ENCODE measurements at places on chromosomes 6 and 20.

DNA sequence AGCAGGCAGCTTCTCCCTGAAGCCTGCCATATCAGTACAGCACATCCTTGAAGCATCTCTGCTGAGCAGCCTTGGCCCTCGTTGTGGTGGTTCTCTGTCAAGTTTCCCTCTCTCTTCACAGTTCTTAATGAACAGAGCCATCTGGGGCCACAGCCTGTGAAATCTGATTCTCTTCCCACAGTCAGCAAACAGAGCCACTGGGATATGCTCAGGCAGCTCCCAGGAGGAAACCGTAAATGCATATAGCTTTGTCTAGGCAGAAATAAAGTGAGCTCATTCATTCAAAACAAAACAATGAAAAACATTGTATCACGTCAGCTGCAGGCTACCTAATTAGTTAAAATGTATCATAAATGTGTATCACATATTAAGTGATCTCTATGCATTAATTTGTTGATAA lies 80.3 kb downstream of the TBC1D7 start:
- peak; percentile 86 for DNase-seq

GRCh38 chr6:42423244-42423643 lies 28.5 kb downstream of the TRERF1 start:
- no peak for DNase-seq

DNA sequence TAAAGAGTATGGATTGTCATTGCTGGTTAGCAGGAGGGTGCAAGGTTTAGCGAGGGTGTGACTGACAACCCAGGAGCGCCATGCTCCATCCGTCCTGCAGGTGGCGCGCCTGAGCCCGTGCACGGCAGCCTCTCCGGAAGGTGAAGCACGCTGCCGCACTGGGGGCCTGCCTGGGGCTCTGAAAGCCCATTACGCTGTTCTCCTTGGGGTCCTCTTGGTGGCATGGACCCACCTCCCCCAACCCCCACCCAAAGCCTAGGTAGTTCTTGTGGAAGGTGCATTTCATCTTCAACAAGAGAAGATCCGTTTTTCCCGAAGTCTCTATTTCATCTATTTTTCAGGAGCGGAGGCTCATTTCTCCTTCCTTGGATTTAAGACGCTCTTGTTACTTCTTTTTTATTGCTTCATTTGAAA lies 197.4 kb upstream of the KCNG1 start:
- no peak for DNase-seq

DNA sequence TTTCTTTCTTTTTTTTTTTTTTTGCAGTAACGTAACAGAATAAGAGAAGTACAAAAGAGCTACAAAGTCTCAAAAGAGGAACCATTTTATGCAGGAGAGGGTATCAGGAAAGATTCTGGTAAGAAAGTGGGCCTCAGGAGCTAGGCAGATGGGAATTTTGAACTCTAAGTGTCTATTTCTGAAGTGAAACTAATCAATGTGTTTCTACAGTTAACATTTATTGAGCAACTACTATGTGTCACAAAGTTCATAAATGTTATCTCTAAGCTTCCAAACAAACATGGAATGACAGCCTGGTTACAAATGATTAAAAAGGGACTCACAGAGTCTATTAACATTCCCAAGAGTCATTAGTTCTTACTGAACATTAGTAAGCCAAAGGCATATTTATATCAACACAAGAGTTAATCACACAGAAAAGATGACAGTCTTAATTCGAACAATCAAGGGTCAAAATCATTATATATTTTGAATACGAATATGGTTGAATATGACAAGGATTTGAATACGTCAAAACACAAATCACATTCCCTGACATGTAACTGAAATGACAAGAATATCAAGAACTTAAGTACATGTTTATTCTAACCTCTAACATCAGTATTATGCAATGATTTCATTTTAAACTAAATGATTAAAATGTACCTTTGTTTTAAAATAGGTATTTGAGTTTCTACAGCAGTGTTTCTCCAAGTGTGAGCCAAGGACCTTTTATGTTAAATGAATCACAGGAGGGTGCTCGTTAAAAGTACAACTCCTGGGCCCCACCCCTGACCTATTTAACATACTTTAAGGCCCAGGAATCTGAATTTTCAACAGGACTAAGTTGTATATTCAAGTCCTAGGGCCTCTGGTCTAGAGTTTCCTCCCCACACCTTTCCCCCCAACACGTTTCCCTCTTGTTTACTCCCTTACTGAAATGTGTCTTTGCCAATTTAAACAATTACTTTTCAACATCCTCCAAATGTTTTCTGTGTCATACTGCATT lies 89.7 kb downstream of the ATXN1 start:
- no peak for DNase-seq

DNA sequence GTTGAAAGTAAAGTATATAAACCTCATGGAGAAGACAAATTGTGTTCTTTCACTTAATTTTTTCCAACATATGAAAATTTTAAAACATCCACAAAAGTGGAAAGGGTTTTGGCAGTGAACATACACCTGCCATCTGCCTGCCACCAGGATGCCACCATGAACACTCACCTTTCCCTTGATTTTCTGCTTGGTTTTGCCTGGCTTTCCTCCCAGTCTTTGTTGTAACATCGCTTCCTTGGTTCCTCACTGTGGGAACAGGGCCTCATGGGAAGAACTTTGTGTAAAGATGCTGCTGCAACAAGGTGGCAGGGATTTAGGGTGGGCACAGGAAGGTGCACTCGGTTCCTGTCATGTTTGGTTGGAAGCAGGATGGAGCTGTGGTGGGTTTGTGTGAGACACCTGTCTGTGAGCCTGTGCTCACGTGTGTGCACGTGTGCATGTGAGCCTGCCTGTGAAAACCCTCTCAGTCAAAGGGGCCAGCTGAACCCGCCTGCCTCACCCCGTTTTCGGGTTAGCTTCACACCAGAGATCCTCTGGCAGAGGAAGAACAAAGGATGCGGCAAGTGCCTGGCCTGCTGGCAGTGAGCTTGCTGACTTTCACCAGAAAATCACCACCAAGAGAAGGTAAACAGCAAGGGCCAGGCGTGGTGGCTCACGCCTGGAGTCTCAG lies 11.0 kb upstream of the RBM38 start:
- no peak for DNase-seq

DNA sequence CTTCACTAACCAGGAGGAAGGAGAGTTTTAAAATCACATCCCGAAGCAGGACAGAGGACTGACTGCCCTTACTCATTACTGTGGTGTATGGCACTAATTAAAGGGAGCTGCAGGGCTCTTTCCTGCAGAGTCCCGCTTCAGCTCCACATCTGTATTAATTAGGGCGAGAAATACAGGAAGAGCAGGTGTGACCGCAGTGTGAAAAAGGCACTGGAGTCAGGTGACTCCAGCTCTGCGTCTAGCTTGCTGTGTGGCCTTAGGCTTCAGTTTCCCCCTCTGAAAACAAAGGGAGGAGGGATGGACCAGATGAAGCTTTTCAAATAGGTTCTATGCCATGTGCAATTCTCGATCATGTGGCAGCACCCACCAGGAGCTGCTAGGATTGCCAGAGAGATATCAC lies 34.0 kb downstream of the KIAA1755 start:
- no peak for DNase-seq

- DNase-seq = peak; percentile 18
Observed at GRCh38 chr6:44057238-44057930, 69.9 kb downstream of the MRPL14 start.

- no peak for DNase-seq
Observed at GRCh38 chr20:63744158-63744557, 4.6 kb downstream of the SLC2A4RG start.

- DNase-seq = no peak
Observed at GRCh38 chr6:140372064-140372463, 997.6 kb upstream of the CITED2 start.

- no peak for DNase-seq
Observed at GRCh38 chr6:90202156-90202555, 94.5 kb downstream of the BACH2 start.

- no peak for DNase-seq
Observed at GRCh38 chr6:40391851-40392517, 195.2 kb downstream of the LRFN2 start.

- no peak for DNase-seq
Observed at GRCh38 chr6:36539814-36540568, 7.3 kb downstream of the STK38 start.

GRCh38 chr20:48766961-48767960 lies 60.5 kb downstream of the PREX1 start:
- no peak for DNase-seq

DNA sequence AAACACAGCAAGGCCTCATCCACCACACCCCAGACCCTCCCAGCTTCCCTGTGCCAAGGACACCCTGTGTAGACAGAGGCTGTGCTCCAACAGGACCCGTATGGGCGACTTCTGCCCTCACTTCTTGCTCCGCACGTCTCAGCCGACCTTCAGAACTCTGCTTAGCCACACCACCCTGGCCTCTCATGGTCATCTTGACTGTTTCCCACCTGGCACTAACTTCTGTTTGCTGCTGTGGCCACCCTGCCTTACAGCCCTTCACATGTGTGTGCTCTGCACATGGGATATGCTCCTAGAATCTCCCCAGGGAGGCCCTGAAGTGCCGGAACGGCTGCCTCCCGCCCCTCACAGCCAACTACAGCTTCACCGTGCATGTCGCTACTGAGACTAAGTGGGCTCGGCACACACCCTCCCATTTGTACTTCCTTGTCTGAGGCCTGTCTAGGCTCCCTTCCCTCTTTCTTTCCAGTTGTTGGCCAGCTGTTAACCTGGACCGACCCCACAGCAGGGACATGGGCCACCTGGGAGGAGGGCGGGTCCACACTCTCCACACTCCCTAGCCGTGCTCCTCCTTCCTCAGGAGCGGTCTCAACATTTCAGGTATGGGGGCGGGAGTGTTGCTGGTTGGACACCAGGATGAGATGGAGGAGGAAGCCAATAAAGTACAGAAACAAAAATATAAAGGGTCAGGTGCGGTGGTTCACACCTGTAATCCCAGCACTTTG lies 69.6 kb downstream of the PYGB start:
- no peak for DNase-seq
